ENCODE measurements at places on chromosomes 7 and 10.

DNA sequence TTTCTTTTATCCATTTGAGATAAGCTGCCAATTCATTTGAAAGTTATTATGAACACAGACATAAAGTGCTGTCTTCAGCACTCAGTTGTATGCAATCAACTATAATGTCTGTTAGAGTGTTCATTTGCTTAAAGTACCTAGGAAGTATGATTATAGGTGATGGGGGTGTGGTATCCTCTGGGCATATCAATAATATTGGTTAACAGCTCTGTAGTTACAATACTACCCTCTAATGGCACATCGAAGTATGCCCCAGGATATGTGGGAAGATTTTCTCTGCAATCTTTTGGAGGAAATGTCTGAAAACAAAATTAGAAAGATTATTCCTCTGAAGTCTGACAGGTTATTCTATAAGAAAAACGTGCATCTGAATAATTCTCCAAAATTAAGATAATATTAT lies 429.7 kb downstream of the ARL4A start:
- no peak for DNase-seq

- DNase-seq, result peak; percentile 16
These were observed 1.0 kb downstream of the PFKP start for GRCh38 chr10:3068201-3068967.

GRCh38 chr7:76222839-76223238 lies 21.1 kb downstream of the SRRM3 start:
- DNase-seq, result no peak

DNA sequence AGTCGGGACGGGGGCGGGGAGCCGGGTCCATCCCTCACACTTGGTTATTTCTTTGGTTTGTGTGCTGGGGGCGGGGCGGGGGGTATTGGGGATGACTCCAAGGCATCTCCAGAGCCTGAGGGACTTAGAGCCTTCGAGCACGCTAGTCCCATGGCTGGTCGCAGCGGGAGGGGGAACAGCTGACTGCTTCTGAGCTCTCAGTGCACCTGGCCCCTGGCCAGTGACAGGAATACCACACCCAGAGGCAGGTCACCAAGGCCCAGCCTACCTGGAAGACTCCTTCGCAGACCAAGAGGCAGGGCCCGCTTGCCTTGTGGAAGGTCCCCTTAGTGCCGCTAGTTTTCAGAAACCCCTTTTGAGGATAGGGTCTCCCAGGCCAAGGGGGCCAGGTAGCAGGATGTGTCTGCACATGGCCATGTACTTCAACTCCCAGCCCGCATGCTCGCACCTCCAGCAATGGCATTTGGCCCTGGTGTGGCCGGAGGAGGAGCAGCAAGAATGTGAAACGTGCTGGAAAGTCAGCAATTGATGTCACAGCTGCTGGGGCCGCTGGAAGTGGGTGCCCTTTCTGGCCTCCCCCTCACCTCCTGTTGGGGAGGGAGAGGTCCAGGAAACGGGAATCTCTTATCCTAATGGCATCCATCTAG lies 40.3 kb downstream of the AGAP3 start:
- no peak for DNase-seq

DNA sequence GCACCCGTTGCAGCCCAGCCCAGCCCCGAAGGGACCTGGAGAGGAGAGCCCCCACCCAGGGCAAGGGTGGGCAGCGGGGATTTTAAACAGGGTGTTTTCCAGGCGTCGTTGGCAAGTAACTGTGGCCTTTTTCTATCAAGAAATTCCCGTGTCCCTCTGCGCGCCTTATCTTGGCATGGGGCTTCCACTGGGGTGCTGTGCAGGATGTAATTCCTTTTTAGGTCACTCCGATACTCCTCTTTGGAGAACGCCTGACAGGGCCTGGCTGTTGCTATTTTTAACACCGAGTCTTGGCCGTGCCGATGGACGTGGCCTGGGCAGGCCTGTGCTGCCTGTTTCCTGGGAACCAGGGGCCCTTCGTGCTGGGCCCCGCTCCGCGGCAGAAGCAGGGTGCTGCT lies 93.8 kb downstream of the INPP5A start:
- no peak for DNase-seq

- DNase-seq, result no peak
These were observed 21.6 kb upstream of the ASL start for GRCh38 chr7:66054063-66054462.

- DNase-seq, result peak; percentile 85
These were observed 186.1 kb downstream of the SRPK2 start for GRCh38 chr7:105202616-105203015.

DNA sequence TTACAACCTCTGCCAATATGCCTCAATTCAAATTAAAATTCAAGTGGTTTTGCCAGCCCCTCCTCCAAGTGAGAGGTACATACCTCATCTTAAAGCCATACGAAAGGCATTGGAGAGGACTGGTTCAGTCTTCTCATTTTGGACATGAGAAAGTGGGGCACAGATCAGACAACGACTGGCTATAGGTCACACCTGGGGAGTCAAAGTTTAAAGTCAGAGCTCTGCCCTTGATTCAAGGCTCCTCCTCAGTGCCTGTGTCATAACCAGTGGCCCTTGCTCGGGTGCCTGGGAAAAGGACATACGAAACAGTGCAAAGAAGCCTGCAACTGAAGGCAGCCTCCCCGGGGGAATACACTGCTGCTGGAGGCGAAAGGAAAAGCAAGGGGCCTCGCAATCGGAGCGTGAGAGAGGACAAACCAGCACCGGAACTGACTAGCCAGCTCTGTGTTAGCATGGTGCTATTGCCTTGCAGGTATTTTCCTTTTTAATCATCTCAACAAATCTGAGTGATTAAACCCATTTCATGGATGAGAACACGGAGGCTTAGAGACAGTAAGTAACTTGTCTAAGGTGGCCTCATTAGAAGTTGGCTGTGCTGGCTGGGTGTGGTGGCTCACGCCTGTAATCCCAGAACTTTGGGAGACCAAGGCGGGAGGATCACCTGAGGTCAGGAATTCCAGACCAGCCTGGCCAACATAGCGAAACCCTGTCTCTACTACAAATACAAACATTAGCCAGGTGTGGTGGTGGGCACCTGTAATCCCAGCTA lies 1.1 kb upstream of the MTPAP start:
- DNase-seq, result no peak

- DNase-seq, result no peak
These were observed 1.6 kb downstream of the FAM204A start for GRCh38 chr10:118340486-118340885.

DNA sequence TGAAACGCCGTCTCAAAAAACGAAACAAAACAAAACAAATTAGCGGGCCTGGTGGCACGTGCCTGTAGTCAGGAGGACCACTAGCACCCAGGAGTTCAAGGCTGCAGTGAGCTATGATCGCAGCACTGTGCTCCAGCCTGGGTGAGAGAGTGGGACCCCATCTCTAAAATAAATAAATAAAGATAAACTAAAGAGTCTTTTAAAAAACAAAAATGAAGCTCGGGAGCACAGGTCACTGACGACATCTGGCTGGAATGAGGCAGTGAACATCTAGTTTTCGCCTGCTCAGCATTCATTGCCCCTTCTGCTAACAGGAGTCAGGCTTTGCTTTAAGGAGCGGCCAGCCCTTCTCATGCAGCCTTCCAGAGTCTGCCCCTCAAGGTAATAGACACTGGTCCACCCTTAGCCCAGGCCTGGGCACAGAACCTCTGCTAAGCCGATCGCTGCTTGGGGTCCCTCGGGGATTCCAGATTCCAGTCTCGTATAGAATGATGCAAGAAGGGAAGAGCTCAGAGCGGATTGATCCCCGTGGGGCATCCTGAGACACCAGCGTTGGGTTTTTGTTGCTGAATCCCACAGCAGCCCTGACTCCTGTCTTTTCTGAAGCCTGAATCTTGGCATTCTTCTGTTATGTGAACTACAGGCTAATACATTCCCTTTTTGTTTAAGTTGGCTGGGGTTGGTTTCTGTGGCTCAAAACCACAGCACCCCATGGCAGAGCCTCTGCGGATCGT lies 14.2 kb upstream of the FOXK1 start:
- no peak for DNase-seq

DNA sequence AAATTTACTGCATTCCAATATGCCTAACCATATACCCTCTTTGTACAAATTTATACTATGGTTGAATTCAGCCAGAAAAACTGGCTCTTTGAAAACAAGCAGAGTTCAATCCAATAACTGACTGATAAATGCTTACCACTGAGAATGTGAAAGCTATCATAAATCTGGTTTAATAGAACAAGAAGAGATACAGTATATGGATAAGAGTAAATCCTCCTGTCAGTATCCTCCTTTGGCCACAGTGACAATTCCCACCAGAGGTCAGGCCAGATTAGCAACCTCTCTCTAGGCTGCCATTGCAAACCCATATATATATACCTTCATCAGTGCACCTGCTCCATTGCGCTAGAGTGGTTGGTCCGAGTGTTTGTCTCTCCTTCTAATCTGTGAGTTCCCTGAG lies 647.2 kb downstream of the GRM8 start:
- no peak for DNase-seq

GRCh38 chr10:129912986-129913695 lies 50.9 kb downstream of the EBF3 start:
- DNase-seq, result no peak

- DNase-seq, result no peak
These were observed 12.4 kb upstream of the SRRM3 start for GRCh38 chr7:76189276-76189675.

- no peak for DNase-seq
These were observed 350.4 kb downstream of the DNAJB6 start for GRCh38 chr7:157687158-157687557.

- DNase-seq, result no peak
These were observed 106.9 kb downstream of the COL28A1 start for GRCh38 chr7:7428806-7429205.

DNA sequence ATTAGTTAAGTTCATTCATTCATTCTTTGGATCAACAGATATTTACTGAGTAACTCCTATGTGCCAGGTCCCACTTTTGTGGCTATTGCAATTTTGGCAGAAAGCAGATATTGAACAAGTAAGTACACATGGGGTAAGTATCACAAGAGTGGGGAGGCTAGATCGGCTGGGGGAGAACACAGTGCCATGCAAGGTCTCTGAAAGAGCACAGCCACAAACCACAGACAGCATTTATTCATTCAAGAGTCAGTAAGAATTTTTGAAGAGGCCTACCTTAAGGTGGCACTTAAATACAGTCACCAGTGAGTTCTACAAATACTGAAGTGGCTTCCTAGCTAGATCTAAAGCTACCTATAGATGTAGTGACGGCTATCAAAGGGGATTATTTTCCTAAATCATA lies 304.2 kb downstream of the RNLS start:
- DNase-seq, result no peak

DNA sequence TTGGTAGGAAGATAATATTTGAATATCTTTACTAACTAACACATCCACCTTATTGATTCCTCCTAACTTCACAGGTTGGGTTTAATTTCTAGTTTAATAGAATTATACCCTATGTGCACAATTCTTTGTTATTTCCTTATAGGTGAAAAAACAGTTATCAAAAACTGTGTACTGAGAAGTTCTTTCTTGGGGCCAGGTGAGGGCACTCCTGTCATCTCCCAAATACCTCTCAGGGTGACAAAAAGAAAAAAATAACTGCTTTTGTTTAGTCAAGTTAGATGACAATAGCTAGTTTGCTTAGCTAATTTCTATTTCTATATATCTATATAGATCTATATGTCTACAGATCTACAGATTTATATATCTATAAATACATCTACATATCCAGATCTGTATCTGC lies 10.1 kb downstream of the FZD8 start:
- DNase-seq, result no peak

DNA sequence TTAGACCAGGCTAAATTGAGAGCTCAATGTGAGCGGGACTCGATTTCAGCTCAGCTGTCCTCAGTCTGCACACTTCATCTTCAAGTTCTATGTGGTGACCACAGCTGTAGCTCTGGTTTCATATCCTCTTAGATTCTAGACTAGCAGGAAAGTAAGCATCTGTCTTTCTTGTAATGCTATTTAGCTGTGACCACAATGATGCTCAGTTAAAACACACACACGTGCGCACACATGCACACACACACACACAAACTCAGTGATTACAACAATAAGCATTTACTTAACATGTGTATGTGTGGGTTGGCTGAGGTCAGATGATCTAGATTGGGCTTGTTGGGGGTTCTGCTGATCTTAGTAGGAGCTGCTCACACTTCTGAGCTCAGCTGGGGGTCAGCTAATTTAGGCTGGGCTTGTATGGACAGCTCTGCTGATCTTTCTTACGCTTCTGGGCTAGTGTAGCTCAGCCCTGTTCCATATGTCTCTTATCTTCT lies 82.5 kb downstream of the ZNF365 start:
- no peak for DNase-seq

GRCh38 chr10:59873896-59874295 lies 32.5 kb downstream of the CCDC6 start:
- no peak for DNase-seq

DNA sequence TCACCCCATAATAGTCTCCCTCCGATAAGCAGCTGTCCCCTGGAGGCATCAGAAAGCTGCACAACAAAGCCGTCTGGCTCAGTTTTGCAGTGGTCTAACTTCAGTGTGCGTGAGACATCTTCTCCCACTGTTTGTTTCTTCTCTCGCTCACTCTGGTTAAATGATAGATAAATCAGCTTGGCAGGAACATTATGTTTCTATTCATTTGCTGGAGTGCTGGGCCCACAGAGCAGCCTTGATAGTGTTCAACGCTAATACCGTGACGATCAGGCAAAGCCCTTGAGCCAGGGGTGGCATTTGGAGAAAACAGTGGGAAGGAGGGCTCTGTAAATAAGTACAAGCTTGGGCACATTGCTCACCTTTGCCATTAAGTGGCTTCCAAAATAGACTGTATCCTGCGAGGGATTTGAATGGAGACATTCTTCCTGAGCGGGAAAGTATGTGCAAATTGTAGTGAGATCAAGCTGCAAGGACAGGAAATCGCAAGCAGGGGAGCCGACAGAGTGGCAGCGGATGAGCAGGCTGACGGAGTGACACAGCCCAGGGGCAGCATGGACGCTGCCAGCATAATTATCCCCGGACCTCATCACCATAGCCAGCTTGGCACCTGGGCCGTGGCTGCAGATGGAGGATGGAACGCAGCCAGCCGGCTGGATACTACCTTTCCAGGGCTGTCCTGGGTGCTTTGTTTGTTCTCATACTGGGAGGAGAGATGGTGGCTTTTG lies 256.8 kb upstream of the FZD8 start:
- no peak for DNase-seq

DNA sequence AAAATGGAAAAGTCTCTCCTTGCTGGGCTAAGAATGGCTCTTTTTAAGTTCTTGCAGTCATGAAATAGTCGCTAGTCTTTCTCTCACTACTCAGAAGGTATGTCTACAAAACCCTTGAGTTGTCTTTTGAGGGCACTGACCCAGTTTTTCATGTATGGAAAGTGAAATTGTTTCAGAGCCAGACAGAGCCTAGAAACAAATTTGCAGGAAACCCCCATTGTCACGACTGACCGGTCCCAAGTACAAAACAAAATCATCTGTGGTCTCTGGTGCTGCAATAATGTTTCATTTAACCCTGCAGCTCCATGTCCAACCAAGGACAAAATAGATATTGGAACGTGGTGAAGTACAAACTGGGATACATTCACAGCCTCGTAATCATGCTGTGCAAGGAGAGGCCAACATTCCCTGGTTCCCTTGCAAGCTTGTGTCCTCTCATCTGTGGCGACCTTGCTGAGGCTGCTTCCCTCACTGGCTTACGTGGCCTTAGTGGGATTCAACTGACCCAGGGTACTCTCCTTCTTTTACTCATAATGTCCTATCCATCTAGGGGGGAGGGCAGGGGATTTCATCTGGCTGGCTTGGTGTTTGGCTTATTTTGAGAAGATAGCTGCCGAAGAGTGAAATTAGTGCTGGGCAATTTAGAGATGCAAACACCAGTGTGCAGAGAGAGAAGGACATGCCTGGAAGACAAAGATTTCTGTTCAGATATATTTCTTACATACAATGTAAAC lies 172.5 kb downstream of the IPMK start:
- no peak for DNase-seq

GRCh38 chr7:73734619-73735527 lies 3.7 kb downstream of the ABHD11 start:
- peak; percentile 47 for DNase-seq

Data from NCI-H2227 treated with DMSO at 0.1 percent for 48 hours (cell line).